ENCODE measurements at places on chromosomes 6 and 20.

GRCh38 chr6:89928604-89929003, 34.3 kb downstream of the GJA10 start:
- peak; percentile 54 for DNase-seq

- DNase-seq = peak; percentile 10
Measured at GRCh38 chr6:99458319-99458718, 33.2 kb upstream of the PNISR start.

GRCh38 chr6:56685102-56685733, 42.5 kb upstream of the DST start:
- no peak for DNase-seq

DNA sequence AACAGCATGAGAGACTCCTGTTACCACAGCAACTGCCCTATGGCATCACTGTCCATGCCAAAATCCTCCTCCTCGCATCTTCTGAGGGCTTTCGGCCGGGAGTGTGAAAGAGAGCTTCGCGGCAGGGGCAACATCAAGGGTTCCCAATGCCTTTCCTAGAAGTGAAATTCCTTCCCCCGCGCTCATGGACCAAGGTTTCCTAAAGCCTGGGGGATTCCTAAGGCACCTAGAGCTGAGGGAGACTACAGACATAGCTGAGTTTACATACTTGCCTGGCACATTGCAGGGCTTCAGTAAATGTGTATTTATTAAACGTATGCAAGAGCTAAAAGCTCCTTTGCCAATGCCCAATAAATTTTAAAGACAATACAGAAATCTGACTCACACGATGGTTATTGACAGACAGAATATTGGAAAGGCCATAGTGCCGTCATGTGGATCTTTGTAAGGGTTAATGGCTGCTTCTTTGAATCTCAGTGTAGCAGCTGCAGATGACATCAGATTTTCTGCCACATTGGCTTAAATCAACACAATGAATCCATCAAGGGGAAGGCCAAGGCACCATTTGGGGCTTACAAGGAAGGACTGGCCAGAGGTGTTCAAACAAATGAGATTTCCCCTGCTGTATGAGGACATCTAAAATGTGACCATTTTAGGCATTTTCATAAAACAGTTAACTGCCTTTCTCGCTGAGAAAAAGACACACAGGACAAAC, 281.2 kb upstream of the JARID2 start:
- peak; percentile 33 for DNase-seq

- DNase-seq = peak; percentile 96
Measured at GRCh38 chr6:25229671-25230321, 49.4 kb upstream of the CARMIL1 start.

GRCh38 chr6:130827247-130828149, at the start of gene SMLR1:
Gene SMLR1 (plus strand): TSS chr6:130827406. CDS start chr6:130827414, 8 bp downstream.
- no peak for DNase-seq

DNA sequence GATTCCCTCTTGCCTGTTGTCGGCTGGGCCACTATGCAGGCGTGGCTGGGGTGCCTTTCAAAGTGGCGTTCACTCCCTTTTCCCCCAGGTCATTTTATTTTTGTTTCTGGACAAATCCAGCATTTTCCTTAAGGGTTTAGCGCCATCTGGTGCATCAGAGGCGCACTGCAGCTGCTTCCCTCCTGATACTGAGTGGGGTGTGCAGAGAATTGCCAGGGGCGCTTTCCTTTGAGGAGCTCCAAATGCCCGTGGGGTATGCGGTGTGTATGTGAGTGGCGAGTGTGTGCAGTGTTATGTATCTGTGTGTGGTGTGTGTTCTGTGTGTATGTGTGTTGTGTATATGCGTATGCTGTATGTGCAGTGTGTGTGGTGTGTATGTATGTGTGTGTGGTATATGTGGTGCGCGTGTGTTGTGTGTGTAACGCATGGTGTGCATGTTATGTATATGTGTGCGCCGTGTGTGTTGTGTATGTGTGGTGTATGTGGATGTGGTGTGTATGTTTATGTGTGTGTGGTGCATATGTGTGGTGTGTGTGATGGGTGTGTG, 100.1 kb upstream of the AGPAT4 start:
- DNase-seq = peak; percentile 59

DNA sequence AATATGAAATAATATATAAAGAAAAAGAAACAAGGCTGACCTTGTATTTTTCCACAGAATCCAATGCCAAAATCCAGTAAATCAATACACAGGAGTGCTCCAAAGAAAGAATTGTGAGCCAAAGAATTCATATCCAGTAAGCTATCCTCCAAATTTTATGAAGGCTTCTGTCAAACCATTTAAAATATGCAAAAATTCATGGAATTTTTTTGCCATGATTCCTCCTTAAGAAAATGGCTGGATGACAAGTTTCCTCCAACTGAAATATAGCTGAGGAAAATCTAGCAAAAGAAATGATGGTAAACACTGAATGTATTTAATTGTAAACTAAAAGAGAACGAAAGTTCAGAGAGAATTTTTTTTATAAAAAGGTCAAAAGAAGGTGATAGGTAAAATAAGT, 290.3 kb downstream of the UBE3D start:
- DNase-seq = peak; percentile 52

DNA sequence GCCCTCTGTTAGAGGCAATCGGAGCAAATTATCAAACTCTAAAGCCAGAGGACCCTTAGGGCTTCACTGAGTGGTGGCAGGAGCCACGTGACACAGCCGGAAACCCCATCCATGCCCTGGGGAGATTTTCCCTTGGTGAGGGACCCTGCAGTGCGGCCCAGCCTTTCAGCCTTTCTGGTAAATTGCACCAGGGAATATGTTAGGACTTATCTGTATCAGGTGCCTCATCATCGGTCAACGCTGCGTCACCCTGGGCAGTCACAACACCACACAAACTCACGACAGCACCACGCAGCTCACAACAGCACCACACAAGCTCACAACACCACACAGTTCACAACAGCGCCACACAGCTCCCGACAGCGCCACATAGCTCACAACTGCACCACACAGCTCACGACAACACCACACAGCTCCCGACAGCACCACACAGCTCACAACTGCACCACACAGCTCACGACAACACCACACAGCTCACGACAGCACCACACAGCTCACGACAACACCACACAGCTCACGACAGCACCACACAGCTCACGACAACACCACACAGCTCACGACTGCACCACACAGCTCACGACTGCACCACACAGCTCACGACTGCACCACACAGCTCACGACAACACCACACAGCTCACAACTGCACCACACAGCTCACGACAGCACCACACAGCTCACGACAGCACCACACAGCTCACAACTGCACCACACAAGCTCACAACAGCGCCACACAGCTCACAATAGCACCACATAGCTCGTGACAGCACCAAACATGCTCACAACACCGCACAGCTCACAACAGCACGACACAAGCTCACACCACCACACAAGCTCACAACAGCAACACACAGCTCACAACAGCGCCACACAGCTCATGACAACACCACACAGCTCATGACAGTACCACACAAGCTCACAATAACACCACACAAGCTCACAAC, 199.0 kb downstream of the DLL1 start:
- no peak for DNase-seq

- peak; percentile 98 for DNase-seq
Measured at GRCh38 chr6:145756170-145756662, 20.9 kb upstream of the EPM2A start.

GRCh38 chr6:159620947-159621346, 72.1 kb downstream of the SOD2 start:
- DNase-seq = no peak

DNA sequence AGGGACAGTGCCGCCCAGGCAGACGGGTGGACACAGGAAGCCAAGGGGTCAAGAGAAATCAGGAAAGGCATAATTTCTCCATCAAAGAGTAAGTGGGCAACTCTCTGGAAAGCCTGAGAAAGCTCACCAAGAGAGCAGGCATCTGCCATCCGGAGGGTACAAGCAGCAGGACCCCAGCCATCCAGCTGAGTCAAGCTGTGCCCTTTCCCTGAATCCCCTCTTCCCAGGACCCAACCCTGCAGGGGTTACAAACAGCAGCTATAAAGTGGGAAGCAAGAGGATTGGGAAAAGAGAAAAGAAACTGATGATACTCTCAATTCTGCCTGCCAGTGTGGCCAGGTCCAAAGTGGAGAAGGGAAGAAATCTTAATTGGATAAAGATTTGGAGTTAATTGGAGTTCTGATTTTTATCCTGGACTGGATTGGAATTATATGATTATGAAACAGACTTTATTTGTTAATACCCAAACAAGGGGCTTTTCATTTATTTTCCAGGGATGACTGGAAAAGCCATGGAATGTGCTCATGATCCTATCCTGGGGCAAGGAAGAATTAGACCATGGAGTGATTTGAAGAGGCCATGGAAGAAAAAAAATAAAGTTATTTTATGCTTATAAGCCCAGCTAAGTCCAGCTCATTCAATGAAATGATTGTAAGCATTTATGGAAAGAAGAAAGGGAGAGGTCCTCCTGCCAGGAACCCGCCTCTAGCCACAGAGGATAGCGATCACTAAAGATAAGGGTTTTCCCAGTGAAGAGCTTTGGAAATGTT, 34.9 kb downstream of the NHLRC1 start:
- DNase-seq = no peak

- peak; percentile 82 for DNase-seq
Measured at GRCh38 chr6:35663447-35664235, 25.1 kb downstream of the FKBP5 start.
